Stimulated activated CD4-positive, alpha-beta T cell treated with anti-CD3 and anti-CD28 coated beads, Interleukin-1b, Interleukin-23, amount 100 ng/mL, for 48 hours (primary cell): ENCODE measurements at places on chromosomes 6 and 20.
A peak's percentile ranks its signal among the peaks of the same experiment; 100 is the strongest.

GRCh38 chr20:49583669-49584417 lies 15.9 kb upstream of the PTGIS start:
- no peak for DNase-seq

- DNase-seq: no peak
These were observed 1.9 kb downstream of the PLTP start for GRCh38 chr20:45909817-45910669.

DNA sequence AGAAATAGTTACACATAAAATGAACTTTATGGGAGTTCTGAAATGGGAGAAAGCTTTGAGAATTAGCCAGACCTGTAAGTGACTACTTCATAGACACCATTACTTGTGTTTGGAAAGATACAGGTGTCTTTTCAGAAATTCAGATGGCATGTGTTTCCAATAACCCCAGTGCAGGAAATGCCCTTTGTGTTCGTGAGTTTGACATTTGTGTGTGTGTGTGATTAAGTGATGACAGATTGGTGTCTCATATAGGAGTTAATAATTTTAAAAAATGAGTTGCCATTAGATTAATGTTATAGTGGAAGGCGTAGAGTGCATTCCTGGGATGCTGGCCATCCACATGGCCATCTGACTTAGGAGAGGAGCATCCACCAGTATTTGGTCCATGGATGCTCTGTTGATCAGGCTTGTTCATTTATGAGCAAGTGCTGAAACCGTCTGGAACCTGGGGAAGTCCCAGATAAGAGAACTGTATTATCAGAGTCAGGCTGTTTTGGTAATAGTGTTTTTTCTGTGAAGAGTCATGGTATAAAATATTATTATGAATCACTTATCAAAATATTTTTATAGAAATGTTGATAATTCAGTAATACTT lies 3.1 kb downstream of the STK4 start:
- no peak for DNase-seq

DNA sequence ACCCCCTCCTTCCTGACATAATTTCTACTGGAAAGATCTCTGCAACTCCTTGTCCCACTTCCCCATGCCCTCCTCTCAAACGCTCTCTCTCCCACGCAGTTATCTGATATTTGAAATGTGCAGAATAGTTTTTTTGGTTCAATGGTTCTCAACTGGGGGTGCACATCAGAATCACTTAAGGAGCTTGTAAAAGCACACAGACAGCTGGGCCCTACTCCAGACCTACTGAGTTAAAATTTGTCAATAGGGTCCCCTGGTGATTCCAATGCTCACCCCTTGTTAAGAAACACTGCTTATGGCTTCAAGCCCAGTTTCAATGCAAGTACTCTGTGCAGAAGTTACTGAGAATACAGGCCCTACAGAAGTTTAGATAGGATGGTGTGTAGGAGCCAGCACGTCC lies 45.2 kb upstream of the KCNK16 start:
- no peak for DNase-seq

GRCh38 chr6:110282412-110282811 lies 75.7 kb downstream of the METTL24 start:
- DNase-seq: no peak

GRCh38 chr6:136566007-136566487 lies 15.8 kb upstream of the MAP7 start:
- DNase-seq: no peak

DNA sequence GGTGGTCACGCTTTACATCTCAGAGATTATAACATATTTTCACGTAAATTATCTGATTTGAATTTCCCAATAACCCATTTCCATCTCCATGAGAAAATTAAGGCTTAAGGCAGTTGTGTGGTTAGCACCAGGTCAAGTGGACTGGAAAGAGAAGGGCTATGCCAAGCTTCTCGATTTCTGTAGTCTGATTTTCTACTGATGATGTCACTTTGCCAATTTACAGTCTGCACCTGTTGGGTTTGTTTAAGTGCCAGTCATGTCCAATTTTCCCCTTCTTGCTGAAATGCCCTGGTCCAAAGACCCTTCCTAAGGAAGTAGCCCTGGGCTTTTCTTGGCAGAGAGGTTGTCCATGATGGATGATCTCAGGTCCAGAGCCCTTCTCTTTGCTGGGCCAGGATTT lies 562.3 kb upstream of the BTBD3 start:
- no peak for DNase-seq

- no peak for DNase-seq
These were observed 1932.2 kb upstream of the DEFB115 start for GRCh38 chr20:29325304-29325640.

- DNase-seq: no peak
These were observed 162.5 kb downstream of the DLL1 start for GRCh38 chr6:170128346-170128745.

DNA sequence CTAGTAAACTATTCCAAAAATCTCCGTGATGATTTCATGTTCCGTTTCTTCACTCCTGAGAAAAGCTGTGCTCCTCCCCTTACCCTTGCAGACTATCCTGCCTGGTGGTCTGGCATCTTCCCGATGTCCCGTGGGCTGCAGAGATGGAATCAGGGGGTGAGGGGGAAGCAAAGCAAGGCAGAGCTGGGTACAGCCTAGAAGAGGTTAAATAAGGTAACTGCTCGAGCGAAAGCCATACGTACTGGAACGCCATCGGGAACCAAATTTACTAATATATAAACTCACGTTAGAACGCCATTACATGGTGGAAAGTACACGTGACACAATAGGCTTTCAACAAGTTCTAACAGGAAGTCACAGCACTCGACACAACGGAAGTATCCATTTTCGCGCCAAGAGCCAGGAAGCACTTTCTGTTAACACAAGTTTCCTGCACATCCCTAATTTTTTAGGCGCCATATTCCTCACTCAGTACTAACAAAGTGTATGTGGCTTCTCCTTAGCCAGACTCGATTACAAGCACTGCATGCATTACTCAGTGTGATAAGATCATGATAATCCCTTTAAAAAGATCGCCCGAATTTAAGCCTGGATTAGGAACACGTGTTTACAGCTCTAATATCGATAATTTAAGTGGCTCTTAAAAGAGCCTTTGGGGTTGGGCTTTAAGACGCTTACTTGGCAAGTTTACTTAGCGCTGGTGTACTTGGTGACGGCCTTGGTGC lies 101.6 kb upstream of the PRSS16 start:
- DNase-seq: peak; percentile 83

DNA sequence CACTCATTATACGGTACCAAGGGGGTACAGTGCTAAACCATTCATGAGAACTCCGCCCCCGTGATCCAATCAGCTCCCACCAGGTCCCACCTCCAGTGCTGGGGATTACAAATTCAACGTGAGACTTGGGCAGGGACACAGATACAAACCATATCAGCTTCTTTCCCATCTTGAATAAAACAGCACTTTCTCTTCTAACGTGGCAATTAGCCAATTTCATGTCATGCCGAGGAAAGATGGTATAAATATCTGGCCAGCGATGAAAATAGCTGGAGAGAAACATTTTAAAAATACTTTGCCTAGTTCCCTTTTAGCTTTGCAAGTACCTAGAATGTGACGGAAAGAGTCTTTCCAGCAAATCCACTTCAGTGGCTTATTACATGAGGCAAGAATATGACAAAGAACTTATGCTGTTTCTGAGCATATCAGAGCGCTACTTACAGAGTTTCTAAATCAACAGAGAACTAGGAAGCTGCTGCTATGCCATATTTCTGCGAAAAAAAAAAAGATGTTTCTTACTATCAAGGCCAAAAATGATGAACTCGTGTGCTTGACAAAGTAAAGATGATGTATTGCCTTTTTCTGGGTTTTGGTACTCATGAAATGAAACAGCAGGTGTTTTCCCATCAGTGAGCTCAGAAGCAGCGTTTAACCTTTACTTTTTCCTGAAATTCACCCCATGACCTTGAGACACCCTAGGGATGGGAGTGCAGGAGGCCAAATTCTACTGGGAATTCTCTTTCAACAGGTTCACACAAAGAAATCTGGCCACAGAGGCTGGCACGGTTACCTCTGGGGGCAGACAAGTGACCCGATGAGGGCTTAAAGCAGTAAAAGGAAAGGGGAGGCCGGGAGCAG lies 37.9 kb downstream of the AGPAT4 start:
- no peak for DNase-seq

- peak; percentile 83 for DNase-seq
These were observed at the start of gene PPP1R18 for GRCh38 chr6:30686009-30686907. PPP1R18 (minus strand) TSS chr6:30686645; CDS start chr6:30686018, 627 bp downstream.
